ENCODE measurements at places on chromosomes 16 and 17. TPM values are rescaled to one million over a fixed set of nuclear protein-coding genes. Genes with fewer than 3 reads are reported as not detected.

Gene PDIA2
- total RNA-seq = 0.18 TPM

Gene CSH2
- total RNA-seq = not detected

Gene OR3A3
- total RNA-seq = not detected

GRCh38 chr16:69324013-69324531 lies 6.3 kb downstream of the PDF start:
- H3K4me3 ChIP-seq = no peak overlapping the region
- DNase-seq = no peak
- no peaks in the 10 kb centered on the region for H3K27me3 ChIP-seq
- no peak overlapping the region for H3K27ac ChIP-seq

- no peaks in the 10 kb centered on the region for H3K27me3 ChIP-seq
- no peak for DNase-seq
- no peaks in the 10 kb centered on the region for H3K36me3 ChIP-seq
- H3K4me1 ChIP-seq = no peaks in the 10 kb centered on the region
- no peak overlapping the region for H3K27ac ChIP-seq
These were observed 14.7 kb upstream of the CTCF start for GRCh38 chr16:67547423-67548264.

DNA sequence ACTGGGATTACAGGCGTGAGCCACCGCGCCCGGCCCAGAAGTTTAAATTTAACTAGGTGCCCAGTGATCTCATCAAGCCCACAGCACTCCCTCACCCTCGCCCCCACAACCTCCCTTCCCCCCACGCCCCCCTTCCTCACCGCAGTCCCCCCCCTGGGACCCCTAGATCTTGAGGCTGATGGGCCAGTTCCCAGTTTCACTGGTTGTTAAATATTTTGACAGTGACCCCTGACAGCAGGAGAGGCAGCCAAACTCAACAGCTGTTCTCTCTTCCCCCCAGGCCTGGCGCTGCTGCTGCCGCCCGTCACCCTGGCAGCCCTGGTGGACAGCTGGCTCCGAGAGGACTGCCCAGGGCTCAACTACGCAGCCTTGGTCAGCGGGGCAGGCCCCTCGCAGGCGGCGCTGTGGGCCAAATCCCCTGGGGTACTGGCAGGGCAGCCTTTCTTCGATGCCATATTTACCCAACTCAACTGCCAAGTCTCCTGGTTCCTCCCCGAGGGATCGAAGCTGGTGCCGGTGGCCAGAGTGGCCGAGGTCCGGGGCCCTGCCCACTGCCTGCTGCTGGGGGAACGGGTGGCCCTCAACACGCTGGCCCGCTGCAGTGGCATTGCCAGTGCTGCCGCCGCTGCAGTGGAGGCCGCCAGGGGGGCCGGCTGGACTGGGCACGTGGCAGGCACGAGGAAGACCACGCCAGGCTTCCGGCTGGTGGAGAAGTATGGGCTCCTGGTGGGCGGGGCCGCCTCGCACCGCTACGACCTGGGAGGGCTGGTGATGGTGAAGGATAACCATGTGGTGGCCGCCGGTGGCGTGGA lies 15.6 kb downstream of the QPRT start:
- H3K4me1 ChIP-seq = peaks cover 5% of the 10 kb centered on the region
- peak; percentile 97 for DNase-seq

DNA sequence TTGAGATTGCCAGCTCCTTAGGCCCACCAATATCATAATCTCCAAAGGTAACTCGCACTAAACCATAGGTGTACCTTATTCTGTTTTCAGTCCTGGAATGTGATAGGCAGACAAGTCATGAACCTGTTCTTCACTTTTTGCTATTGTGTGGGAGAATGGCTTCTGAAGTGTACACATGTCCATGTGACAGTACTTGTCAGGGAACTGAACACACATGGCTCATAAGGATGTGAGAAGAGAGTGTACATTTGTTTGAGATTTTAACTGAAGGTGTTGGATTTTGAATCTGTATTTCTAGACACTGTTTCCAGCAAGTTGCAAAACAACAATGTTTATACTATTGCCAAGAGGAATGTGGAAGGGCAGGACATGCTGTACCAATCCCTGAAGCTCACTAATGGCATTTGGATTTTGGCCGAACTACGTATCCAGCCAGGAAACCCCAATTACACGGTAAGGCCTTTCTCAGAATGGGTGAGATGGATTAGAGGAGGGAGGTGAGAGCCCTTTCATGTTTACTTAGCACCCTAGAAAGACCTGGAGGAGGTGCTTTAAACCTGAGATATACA lies 14.5 kb upstream of the RASL10B start:
- DNase-seq = no peak
- H3K27ac ChIP-seq = peak overlapping the region; percentile 6
- H3K27me3 ChIP-seq = no peaks in the 10 kb centered on the region
- no peak overlapping the region for H3K4me3 ChIP-seq
- peaks cover 19% of the 10 kb centered on the region for H3K4me1 ChIP-seq
- peaks cover 22% of the 10 kb centered on the region for H3K36me3 ChIP-seq

DNA sequence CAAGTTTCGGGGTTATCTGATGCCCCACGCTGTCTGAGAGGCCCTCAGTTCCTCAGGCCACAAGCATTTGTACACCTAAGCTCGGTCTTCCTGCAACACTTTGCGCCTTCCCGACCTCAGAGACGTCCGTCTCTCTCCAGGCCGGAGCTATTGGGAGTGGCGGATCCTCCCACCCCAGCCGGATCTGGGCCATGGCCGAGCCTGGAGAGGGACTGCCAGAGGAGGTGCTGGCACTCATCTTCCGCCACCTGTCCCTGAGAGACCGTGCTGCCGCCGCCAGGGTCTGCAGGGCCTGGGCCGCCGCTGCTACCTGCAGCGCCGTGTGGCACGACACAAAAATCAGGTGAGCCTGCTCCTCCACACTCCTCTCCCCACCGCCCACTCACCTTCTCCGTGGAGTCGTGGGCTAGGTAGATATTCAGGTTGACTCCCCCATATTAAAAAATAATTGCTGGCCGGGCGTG lies 1.9 kb downstream of the FBXL8 start:
- no peak for DNase-seq
- peaks cover 7% of the 10 kb centered on the region for H3K4me1 ChIP-seq
- H3K4me3 ChIP-seq = no peak overlapping the region
- H3K27ac ChIP-seq = no peak overlapping the region
- no peaks in the 10 kb centered on the region for H3K27me3 ChIP-seq
